ENCODE measurements at places on chromosomes 12 and 14.

GRCh38 chr14:74531006-74531405 is 37.4 kb downstream of the ISCA2 start:
- no peak for DNase-seq

DNA sequence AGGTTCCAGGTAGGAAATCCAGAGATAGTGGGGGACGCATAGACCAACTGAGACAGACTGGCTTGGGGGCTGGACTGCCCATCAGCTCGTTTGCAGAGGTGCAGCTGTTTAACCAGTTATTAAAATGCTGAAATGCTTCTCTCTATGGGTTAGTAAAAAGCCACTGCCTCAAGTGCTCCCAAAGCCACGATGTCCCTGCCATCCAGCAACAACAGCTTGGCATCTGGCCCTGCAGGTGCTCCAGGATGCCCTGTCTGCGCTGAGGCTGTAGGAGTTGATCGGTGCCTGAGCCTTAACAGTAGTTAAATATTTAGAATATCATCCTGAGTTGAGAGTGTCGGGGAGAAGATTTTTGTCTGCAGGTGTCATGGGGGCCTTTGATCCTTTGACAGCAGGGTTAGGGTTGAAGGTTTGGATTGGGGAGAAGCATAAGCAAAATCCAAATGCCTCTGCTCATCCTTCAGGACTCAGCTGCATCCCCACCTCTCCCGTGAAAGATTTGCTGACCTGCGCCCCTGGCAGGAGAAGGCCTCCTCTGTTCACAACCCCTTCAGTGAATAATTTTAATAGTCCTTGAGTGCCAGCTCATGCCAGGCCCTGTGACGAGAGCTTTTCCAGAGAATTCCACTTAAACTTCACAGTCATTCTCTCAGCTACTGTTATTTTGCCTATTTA is 127.3 kb upstream of the PWP1 start:
- no peak for DNase-seq

GRCh38 chr12:54416687-54417603 is 2.1 kb downstream of the ITGA5 start:
- no peak for DNase-seq

- no peak for DNase-seq
Measured at GRCh38 chr12:115660211-115660805, 617.2 kb downstream of the MED13L start.

- no peak for DNase-seq
Measured at GRCh38 chr14:97393244-97393643, 596.1 kb downstream of the VRK1 start.

GRCh38 chr12:116498471-116498870 is 60.7 kb upstream of the MAP1LC3B2 start:
- DNase-seq = no peak

- no peak for DNase-seq
Measured at GRCh38 chr14:104049576-104050240, 35.8 kb upstream of the ASPG start.

DNA sequence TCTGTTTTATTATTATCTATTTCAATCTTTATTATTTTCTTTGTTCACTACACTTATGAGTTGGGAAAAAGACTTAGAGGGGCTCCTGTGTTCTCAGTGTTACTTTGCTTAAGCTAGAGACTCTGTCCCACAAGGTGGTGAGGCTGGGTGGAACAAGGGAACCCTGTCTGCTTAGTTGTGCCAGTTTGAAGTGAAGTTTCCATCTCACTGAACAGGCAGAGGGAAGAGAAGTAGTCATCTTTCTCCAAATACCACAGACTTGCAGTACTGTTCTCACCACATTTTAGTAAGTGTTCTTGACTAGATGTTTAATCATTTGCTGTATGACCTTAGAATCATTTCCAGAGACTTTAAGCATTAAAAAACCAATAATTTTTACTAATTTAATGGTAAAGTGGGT is 195.7 kb upstream of the NEDD1 start:
- no peak for DNase-seq

DNA sequence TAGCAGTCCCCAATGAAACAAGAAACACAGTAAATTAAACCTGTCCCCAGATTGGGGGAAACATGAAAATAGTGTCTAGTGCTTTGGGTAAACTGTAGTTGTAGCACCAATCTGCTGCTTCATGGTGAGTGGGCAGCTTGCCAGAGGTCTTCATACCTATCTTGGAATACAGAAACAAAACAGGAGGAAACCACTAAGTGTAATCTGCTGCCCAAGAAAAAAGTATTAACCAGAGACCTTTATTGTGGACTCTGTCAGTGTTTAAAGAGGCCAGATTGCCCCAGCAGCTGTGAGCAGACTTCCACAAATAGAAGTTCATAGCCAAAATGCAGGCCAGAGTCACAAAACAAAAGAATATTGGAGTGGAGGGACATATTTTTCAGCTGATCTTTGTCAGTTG is 2.3 kb downstream of the ISCU start:
- no peak for DNase-seq

DNA sequence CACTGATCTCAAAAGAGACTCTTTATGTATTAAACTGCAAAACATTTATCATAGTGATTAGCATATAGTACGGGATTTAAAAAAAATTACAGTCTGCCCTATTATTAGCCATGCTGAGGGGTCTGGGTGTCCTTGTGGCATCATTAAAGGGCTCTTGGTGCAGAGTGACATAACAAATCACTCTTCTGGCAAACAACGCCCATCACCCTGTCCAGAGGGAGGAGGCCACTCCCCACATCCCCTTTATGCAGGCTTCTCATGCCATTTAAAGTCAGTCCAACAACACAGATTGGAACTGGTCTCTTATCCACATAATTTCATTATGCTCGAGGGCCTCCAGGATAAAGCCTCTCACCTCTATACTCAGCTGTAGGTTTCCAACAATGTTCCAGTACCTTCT is 51.1 kb downstream of the TMTC1 start:
- DNase-seq = no peak

GRCh38 chr12:27523305-27523641 is 733 bp upstream of the PPFIBP1 start:
- DNase-seq = no peak

GRCh38 chr12:459430-460258 is at the start of gene B4GALNT3:
TSS of gene B4GALNT3 (plus strand) at chr12:459939. CDS start at chr12:460377, 438 bp downstream.
- DNase-seq = no peak

DNA sequence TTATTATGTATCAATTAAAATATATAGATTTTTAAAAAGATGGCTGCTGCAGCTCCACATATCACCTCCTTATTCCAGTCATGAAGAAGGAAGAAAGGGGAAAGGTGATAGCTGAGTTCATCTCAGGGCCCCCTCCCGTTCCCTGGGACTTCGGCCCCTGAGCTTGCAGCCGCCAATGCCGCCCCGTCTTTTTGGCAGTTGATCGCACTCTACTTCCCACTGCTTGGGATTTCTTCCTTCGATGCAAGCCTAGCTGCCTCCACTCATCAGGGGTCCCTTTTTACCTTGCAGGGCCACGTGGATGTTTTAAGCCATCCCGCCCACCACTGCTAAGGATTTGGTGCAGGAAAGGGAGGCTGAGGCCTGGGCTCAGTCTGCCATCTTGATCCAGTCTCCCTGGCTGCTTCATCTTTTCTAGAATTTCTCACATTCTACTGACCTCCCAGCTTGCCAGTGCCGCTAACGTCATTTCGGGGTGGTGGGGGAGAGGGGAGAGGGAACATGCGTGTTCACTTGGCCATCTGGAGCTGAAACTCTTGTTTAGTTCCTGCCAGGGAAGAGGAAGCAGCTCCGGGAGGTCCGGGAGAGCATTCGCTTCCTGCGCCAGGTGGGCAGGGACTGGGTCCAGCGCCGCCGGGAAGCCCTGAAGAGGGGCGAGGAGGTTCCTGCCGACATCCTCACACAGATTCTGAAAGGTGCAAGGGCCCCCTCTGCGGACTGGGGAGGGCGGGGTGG is 31.3 kb downstream of the CYP46A1 start:
- no peak for DNase-seq

GRCh38 chr14:64110802-64111201 is 183.4 kb downstream of the ESR2 start:
- no peak for DNase-seq

DNA sequence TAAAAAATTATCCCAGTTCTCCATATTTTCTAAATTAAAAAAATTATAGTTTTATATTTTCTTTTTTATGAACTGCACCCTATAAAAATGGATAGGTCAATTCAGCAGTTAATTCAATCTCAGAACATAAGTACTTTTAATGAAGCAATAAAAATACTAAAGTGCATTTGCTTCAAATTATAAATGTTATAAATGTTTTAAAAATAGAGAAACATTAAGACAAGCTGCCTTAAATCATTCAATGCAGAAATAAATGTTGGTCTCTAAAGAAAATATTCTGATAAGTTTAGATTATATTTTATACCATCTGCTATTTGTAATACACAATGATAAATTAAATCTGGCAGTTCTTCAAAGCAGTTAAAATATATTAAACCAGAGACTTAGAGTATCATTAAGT is 65.6 kb downstream of the ZC3H14 start:
- no peak for DNase-seq

DNA sequence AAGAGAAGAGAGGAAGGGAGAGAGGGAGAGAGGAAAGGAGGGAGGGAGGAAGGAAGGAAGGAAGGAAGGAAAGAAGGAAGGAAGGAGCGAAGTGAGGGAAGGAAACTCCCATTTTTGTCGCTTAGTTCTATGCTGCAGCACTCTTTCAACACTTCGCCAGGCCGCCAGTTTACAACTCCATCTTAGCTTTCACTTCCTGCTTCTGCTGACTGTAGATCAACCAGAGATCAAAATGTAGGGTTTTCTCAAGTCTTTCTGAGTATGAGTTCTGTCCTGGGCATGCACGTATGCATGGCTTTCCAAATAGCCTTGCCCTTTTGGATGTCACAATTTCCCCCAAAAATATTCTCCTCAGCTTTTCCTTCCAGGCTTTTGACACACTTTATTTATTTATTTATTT is 723.4 kb downstream of the TRHDE start:
- DNase-seq = no peak

DNA sequence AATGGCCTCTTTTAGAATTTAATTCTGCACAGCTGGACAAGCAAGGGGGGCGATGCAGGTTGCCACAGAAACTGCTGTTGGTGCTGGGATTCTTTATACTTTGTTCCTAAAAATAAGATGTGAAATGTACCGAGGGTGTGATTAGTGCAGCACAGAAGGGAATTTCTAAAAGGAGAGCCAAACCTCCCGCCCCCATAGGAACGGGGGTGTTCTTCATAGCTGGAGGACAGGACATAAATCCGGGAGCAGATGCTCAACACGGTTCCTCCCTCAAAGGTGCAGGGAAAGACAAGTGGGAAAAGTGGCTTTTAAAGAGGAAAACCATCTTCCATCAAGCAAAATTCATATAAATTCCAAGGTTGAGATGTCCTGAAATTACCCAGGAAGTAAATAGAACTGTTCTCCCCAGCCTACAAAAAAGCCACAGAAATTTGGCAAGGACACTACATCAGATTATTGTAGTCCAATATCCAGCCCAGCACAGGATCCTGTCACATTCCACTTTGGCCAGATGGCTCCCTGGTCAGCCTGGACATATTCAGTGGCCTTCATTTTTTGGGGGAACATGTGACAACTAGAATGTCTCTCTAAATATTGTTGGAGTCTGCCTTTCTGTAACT is 51.4 kb upstream of the TMX1 start:
- DNase-seq = no peak

DNA sequence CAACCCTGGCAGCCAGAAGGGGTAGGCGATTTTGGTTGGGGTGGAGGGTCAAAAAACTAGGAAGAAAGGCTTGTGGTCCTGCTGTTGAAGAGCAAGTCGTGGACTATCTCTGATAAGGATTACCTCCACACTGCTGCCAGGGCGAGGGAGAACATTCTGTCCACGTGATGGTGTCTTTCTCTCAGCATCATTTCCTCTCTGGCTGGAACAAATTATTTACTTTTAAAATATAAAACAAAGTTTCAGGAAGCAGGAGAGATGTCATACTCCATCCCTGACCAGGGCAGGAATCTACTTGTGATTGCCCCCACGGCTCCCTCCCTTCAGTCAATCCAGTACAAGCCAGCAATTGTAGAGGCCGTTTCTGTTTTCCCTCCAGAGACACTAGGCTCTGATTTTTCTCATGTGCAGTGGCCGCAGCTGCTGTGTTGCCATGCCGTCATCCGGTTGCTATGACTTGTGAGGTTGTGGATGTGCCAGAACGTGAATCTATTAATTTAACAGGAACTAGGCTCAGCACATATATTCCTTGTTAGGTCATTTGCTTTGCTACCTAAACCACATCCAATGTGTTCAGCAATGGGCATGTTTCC is 61.5 kb upstream of the PTGR2 start:
- DNase-seq = peak; percentile 73

DNA sequence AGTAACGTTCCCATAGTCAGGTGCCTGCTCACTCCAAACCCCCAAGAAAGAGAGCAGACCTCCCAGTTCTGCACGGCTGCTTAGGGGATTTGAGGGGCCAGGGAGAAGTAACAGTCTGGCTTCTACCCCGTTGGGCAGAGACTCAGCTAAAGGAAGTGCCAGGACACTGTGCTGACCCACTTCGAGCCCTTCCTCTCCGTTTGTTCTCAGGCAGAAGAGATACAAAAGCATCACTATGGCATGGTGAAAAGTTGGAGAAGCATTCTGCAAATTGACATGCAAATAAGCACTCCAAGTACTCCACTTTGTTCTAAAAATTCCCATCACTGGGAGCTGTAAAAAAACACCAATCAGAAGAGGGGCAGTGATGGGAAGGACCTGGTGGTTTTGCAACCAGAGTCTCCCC is 239.1 kb downstream of the EGLN3 start:
- no peak for DNase-seq

- DNase-seq = peak; percentile 70
Measured at GRCh38 chr12:111766608-111767361, at the start of gene ALDH2. TSS of gene ALDH2 (plus strand) at chr12:111766933. CDS start at chr12:111766983, 50 bp downstream.

GRCh38 chr12:22755629-22756028 is 130.7 kb downstream of the ETNK1 start:
- no peak for DNase-seq

- DNase-seq = peak; percentile 27
Measured at GRCh38 chr14:32408018-32408417, 78.9 kb downstream of the AKAP6 start.

GRCh38 chr12:10354071-10354470 is 35.8 kb downstream of the KLRK1 start:
- no peak for DNase-seq

- DNase-seq = no peak
Measured at GRCh38 chr12:65517656-65518210, 239.2 kb downstream of the MSRB3 start.

GRCh38 chr12:10405294-10405693 is 4.3 kb downstream of the KLRC4 start:
- DNase-seq = no peak

GRCh38 chr14:100438678-100439592 is 115.8 kb downstream of the SLC25A47 start:
- DNase-seq = no peak

DNA sequence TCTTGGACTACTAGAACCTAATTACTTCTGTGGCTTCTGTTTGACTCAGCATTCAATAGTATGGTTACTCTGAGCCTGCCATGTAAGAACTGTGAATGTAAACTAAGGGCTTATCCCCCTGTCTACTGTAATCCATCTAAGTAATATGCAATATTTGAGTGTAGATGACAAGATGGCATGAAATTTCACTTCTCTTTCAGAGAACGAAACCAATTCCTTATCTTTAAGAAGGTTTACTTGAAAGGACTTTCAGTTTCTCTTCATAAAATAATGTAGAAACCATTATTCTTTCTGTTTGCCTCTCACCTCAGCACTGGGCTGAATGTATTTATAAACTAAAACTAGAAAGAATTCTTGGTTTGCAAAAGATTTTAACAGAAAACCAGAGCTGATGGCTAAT is 60.4 kb upstream of the ARID2 start:
- no peak for DNase-seq

- no peak for DNase-seq
Measured at GRCh38 chr14:39957987-39958386, 525.8 kb upstream of the FBXO33 start.

- DNase-seq = no peak
Measured at GRCh38 chr12:96846293-96846692, 60.8 kb upstream of the NEDD1 start.

GRCh38 chr14:100539766-100540140 is 47.5 kb downstream of the BEGAIN start:
- no peak for DNase-seq

All from tibial nerve (tissue), 4 donors.